ENCODE measurements at places on chromosomes 5 and 9. TPM values are rescaled to one million over a fixed set of nuclear protein-coding genes. Genes with fewer than 3 reads are reported as not detected.

DNA sequence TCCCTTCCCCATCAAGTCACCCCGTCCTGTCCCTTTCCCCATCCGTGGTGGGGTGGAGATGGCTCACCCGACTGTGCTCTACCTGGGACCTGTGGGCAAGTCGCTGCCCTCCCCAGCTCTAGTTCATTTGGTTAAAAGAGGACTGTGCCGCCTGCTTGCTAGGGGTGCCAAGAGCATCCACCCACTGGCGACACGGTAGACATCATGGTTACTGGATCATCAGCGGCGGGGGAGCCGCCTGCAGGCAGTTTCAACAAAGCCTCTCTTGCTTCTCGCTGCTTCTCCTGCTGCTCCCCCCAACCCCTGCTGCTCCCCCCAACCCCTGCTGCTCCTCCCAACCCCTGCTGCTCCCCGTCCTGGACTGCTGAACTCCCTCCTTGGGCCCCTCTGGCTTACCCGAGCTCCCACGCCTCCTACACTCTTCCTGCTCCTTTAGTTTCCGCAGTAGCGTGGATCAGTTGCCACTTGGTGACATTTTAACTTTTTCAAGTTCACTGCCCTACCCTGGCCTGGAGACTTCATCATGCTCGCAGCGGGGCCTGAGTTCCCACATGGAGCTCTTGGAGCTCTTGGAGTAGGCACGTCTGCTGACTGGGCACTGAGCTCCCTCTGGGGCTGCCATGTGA is 22.0 kb upstream of the SCGB3A1 start:
- no peak for DNase-seq

DNA sequence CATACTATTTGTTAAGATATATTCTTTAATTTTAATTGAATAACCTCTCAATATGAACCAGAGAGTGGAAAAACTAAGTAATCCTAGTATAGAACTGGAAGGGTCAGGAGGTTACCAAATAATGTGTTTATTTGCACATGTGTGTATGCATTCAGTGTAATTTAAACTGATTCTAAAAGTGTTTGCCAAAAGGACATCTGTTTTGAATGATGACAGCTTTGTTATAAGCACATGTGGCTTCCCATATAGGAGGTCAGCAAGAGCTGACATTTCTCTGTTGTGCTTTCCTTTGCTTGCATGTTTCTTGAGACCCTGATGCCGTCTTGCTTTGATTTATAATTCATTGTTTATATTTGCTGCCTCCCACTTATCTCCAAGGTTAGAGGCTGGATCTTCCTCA is 383.4 kb downstream of the BRINP1 start:
- DNase-seq = no peak

DNA sequence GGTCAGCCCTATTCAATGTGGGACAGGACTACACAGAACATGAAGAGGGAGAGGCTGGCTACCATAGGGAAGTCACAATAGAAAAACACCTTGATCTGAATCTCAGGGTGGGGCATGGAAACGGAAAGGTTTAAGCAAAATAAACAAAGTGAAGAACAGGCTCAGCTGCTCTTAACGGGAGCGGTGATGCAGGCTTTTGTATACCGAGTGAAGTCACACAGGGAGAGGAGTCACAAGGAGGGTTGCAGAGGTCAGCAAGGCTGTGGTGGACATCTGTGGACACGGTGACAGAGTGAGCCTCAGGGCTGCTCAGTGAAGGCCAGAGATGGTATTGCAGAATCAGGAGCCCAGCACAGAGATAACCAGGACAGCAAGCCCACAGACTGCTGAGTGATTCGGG is 30.6 kb upstream of the SEMA4D start:
- no peak for DNase-seq

- no peak for DNase-seq
Observed at GRCh38 chr9:132141344-132141947, 20.4 kb upstream of the NTNG2 start.

GRCh38 chr5:89604342-89604741 is 721.4 kb upstream of the MEF2C start:
- DNase-seq = no peak

GRCh38 chr5:139745800-139746690 is 49.6 kb upstream of the PSD2 start:
- DNase-seq = peak; percentile 64

GRCh38 chr5:140547508-140548299 is at the start of gene EIF4EBP3:
TSS of gene EIF4EBP3 (plus strand) at chr5:140547662. CDS start at chr5:140547738, 76 bp downstream.
- peak; percentile 98 for DNase-seq

DNA sequence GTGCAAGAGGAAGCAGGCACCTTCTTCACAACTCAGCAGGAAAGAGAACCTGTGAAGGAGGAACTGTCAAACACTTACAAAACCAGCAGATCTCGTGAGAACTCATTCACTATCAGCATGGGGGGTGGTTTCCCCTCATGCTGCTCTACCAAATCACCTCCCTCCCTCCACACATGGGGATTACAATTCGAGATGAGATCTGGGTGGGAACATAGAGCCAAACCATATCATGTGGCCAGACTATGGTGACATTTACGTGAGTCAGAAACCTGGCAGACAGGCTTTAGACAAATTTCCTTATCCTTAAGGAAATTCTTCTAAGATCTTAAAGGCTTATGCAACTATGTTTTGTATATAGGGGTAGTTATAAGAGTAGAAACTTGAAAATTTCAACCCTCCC is 8.7 kb upstream of the AOPEP start:
- no peak for DNase-seq

- DNase-seq = no peak
Observed at GRCh38 chr9:5089737-5090136, 95.7 kb downstream of the INSL6 start.

GRCh38 chr5:73640861-73641320 is 14.9 kb downstream of the ARHGEF28 start:
- no peak for DNase-seq

DNA sequence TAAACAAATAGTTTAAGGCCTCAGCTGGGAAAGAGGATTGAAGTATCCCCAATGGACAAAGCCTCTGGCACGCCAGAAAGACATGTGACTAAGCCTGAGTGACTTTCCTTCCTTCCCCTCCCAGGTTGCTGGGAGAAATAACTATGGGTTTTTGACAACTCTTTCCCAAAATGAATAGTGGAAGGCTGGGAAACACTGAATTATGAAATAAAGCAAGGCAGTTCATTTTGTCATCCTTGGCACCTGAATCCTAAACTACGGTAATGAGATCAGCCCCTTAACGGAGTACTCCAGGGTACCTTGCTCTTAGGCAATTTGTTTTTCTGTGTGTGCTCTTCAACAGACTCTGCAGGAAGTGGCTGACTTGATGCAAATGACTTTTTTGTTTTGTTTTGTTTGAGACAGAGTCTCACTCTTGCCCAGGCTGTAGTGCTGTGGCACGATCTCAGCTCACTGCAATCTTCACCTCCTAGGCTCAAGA is 75.2 kb downstream of the LMNB1 start:
- no peak for DNase-seq

DNA sequence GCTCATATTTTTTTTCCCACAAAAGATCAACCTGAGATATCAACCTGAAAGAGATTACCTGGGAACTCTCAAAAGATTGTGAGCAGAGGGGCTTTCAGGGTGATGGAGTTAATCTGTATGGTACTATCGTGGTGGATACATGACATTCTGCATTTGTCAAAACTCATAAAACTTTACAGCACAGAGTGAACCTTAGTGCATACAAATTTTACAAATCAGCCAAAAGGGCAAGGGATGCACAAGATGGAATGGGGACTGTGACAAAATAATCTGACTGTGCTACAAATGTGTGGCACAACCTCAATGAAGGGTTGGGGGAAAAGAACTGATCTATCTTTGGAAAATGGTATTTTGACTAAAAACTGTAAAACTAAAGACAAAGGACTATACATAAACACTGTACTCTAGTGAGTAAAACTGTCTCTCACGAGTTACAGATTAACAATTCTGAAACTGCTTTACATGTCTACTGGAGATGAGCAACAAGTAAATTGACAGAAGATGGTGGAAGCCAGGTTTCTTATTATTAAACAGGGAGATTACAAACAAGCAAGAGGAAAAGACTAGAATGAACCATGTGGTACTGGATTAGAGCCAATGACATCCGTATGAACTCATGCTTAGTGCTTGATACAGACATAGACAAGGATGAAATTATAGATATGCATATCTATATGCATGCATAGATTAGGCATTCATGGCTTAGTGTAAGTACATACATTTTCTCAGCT is 24.8 kb upstream of the RLN1 start:
- DNase-seq = no peak

DNA sequence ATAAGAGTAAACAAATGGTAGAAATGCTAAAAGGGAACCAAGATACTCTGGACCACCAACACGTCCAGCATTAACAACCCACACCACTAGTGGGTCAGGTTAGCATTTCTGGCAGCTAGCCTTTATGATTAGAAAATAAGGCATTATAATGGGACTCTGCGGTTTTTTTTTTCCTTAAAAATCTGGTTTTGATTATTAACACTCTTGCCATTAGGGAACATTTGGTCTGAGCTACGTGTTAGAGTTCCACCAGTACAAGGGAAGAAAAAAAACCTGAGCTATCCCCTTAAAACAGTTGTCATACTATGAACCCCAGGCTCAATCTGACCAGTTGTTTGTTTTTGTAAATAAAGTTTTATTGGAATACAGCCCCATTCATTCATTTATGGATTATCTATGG is 110.4 kb downstream of the NTRK2 start:
- DNase-seq = no peak

DNA sequence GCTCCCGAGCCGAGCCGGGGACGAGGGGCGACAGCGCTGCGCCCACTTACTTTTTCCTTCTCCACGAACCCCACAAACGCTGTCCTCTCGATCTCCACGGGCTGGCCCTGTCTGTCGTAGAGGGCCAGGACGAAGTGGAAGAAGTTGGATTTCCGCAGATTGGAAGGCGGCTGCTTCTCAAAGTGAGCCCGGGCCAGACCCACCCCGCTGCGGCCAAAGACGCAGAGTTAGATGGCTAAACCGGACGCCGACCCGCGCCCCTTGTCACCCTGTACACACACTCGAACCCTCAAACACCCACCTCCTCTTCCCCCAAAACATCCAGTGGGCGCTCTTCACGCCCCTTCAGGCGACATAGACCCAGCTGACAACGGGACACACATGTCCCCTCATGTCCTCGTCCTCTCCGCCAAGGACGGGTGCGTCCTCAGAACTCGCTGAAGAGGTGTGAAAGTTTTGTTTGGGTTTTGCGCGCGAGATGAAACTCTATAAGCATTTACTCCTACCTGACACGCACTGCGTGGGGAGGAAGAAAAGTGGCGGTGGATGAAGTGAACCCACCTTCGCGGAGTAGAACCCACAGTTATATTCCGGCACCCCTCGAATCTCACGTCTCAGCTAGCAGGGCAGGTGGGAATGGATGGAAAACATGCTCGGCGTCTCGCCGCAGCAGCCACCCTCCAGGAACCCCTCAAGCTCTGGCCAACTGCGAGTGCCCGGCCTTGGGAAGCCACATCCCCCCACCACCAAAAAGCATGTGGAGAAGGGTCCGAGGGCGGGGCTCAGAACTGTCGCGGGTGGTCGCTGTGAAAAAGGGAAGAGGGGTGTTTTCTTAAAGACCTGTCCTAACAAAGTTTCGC is 2.6 kb downstream of the EBF1 start:
- DNase-seq = no peak

- no peak for DNase-seq
Observed at GRCh38 chr9:91603932-91604331, 180.3 kb upstream of the NFIL3 start.

- no peak for DNase-seq
Observed at GRCh38 chr9:129209109-129209508, 31.0 kb upstream of the IER5L start.

DNA sequence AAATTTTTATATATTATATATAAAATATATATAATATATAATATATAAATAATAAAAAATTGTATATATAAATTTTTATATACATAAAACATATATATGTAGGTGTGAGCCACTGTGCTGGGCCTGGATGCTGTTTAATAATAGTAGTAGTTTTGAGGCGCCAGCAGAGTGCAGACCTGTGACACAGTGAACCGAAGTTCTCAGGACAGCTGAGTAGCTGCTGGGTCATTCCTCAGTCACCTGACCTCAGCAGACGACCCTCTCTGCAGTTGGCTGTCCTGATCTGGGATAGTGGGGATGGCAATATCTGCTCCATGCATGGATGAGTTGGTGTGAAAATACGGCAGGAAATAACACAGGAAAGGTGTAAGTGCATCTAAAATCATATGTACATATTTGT is 3.3 kb upstream of the SNX18 start:
- no peak for DNase-seq

- peak; percentile 55 for DNase-seq
Observed at GRCh38 chr5:79025054-79025472, 40.0 kb upstream of the ARSB start.

DNA sequence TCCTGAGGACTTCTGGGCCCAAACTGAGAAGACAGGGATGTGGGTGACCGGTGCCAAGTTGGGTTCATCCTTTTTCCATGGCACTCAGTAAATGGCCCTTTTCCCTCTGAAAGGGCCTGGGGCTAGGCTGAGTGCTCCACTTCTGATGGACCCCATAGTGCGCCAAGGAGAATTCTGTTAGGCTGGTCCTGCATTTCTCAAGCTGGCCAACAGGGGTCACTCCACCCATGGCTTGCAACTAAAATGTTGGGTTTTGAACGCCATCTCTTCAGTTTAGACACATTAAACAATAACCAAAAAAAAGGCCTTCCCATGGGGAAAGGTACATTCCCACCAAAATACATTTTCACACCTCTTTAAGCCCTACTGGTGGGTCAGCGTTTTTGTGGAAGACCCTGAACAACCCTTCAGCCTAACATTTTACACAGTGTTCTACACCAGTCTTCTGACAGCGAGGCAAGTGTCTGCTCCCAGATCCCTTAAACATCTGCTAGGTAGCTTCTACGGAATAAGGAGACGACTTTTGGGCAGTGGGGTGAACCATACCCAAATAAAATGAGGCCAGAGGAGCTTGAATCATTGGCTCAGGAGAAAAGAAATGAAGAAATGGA is 27.3 kb downstream of the CNTFR start:
- DNase-seq = no peak

GRCh38 chr5:164353155-164353554 is 847.7 kb downstream of the MAT2B start:
- DNase-seq = no peak

DNA sequence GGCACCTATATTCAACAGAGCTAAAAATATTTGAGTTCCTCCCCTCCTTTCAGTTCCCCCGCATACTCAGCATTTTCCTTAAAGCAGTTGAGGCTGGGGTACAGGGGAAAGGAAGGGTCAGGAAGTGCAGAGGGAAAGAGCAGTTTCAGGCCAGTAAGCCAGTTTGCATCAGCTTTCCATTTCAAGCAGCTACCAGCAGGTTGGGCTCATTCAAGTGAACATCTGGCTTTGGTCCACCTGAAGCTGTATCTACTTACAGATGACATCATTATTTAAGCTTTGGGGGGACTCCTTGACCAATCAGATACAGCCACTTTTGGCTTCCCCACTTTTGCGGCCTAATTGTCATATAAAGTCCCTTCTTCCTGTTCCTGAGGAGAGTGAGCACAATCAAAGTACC is 8.2 kb upstream of the ACO1 start:
- no peak for DNase-seq

LVRN gene
- total RNA-seq = 3.3 TPM

SVEP1 gene
- 99.0 TPM for total RNA-seq

EFCAB9 gene
- not detected for total RNA-seq

FAXDC2 gene
- 43.9 TPM for total RNA-seq

SAPCD2 gene
- total RNA-seq = 2.8 TPM

DMGDH gene
- total RNA-seq = 12.5 TPM

IRGM gene
- total RNA-seq = 0.73 TPM

IFNK gene
- total RNA-seq = not detected

LRRC70 gene
- 9.5 TPM for total RNA-seq

TTC23L gene
- total RNA-seq = 1.3 TPM

FCN2 gene
- total RNA-seq = 0.73 TPM

TRIM36 gene
- 6.9 TPM for total RNA-seq
